ENCODE measurements at places on chromosomes 5 and 9.

DNA sequence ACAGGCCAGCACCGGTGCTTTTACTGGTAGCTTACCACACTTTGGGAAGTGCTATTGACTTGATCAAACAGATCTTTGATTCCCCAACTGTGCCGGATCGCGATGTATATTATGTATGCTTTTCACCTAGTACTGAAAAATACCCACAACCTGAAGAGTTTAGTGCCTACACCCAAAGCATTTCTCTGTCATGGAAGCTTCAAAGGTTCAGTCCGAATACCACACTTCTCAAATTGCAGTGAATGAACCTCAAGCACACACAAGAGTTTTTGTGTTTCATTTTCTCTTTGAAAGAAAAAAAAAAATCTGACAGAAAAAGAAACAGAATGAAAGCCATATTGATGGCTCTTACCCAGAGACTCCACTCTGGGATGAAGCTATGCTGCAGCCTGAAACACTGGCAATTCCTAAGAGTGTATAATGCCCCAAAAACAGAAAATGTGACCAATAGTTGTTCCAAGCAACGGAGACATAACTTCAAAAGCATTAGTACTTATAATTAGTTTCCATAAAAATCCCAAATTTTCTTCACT lies 100.9 kb downstream of the EBF1 start:
- DNase-seq = no peak

- DNase-seq = no peak
Observed at GRCh38 chr9:84592918-84593317, 76.6 kb upstream of the NTRK2 start.

GRCh38 chr5:56512313-56512996 lies 279.3 kb upstream of the ANKRD55 start:
- no peak for DNase-seq

- DNase-seq = no peak
Observed at GRCh38 chr9:135130207-135130976, 42.9 kb downstream of the OLFM1 start.

DNA sequence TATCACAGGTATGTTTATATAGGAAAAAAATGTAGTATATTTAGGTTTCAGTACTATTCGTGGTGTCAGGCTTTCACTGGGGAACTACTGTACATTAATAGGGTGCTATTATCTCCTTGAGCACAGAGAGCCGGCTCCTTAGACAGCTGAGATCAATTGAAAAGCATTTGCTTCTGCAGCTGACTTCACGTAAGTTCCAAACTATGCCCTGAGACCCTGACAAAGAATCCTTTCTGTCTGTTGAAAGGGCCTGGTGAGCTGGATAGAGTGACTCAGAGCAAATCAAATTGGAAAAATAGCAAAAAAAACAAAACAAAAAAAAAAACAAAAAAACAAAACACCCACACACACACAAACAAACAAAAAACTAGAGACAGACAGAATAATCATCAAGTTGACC lies 652.0 kb downstream of the MTRR start:
- no peak for DNase-seq

Data from NCI-H2029 treated with DMSO at 0.1 percent for 48 hours (cell line).